ENCODE measurements at places on chromosomes 2 and 18.

- DNase-seq = no peak
Observed at GRCh38 chr18:48074929-48075706, 144.7 kb upstream of the SMAD2 start.

- peak; percentile 62 for DNase-seq
Observed at GRCh38 chr2:85318222-85319074, 9.3 kb downstream of the TGOLN2 start.

DNA sequence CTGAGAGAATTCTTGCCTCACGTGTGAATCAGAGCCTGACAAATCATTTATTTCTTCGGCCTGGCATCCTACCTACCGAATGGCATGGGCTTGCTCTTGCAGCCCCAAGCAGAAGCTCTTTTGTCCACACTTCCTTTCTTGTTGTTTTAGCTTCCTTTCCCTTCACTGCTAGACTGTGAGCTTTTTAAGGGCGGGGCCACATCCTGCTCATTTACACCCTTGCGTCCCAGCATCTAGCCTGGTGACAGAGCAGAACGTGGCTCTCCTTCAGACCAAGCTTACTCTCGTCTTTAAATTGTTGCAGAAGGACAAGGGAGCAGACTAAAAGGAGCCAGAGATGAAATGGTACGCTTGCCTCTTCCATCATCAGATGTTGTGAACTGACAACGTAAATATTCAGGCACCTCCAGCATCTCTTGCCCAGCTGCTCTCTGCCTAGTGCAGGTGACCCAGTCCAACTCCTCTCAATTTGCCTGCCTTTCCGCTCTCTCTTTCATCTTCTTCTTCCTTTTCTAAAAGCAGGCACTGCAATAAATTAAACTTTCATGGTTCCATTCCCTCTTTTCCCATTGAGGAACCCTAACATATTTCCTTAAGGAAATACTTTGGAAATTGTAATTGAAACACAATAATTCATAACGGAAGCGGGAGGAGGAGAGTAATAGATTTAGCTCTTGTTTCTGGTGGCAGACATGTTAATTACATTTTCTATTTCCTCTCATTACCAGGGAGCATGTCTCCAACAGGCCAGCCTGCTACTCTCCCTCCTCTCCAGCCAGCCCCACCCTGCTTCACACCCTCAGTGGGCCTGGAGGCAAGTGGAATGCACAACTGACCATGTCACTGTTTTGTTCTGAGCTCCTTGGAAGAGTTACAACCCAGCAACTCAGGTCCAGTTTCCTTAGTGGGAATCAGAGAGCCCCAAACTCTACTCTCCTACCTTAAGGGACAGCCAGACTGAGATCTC lies 228.1 kb upstream of the TRIB2 start:
- DNase-seq = no peak

DNA sequence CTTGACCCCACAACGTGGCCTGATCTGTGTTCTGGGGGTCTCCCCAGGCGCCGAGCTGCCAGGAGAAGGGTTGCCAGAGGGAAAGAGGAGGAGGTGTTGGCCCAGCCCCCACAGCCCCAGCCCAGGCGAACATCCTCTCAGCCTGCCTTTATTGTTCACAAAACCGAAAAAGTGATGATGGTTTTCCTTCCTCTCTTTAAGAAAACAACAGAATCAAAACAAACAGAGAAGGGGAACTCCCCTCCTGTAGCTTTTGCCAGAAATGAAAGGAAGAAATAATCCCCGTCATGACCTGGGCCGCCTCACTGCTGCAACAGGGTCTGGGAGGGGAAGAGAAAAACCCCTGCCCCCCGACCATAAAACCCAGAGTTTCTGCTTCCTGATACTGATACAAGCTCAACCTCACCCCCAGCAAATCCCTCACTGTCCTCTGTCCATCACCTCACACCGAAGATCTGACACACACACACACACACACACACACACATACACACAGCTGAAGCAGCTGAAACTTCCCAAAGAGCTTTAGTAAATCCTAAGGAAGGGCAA lies 52.0 kb downstream of the ZFP36L2 start:
- no peak for DNase-seq

- DNase-seq = no peak
Observed at GRCh38 chr2:164554487-164554886, 66.8 kb downstream of the GRB14 start.

GRCh38 chr2:173667415-173667814 lies 297.8 kb downstream of the SP3 start:
- no peak for DNase-seq

DNA sequence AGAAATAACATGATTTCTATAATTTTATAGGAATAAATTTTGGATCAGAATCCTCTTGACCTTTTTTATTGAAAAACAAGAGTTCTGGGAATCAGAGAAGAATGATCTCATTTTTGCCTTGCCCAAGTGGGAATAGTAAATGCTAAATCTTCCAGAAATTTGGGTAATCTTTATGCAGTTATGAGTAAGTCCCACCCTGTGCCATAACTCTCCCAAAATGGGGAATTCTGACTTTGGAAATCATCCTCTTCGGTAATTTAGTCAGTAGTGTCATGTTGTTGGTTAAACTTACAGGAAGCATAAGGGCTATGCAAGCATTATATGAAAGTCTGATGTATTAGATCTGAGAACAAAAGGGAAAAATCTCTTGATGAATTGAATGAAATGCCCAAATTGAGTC lies 20.6 kb upstream of the ARHGAP28 start:
- DNase-seq = no peak

DNA sequence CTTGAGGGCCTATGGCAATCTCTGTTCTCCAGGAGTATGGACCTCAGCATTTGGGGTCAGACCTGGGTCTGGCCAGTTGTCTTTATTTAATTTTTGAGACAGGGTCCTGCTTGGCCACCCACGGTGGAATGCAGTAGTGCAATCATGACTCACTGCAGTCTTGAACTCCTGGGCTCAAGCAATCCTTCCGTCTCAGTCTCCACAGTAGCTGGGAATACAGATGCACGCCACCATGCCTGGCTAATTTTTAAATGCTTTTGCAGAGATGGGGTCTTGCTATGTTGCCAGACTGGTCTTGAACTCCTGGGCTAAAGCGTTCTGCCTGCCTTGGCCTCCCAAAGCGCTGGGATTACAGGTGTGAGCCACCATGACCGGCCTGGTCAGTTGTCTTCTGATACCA lies 46.4 kb upstream of the INHBB start:
- DNase-seq = no peak

GRCh38 chr18:55744206-55744605 lies 156.2 kb upstream of the TCF4 start:
- DNase-seq = no peak

- DNase-seq = peak; percentile 65
Observed at GRCh38 chr2:119476301-119477112, 44.9 kb downstream of the TMEM37 start.

- DNase-seq = no peak
Observed at GRCh38 chr2:57479981-57480380, 566.6 kb upstream of the VRK2 start.

DNA sequence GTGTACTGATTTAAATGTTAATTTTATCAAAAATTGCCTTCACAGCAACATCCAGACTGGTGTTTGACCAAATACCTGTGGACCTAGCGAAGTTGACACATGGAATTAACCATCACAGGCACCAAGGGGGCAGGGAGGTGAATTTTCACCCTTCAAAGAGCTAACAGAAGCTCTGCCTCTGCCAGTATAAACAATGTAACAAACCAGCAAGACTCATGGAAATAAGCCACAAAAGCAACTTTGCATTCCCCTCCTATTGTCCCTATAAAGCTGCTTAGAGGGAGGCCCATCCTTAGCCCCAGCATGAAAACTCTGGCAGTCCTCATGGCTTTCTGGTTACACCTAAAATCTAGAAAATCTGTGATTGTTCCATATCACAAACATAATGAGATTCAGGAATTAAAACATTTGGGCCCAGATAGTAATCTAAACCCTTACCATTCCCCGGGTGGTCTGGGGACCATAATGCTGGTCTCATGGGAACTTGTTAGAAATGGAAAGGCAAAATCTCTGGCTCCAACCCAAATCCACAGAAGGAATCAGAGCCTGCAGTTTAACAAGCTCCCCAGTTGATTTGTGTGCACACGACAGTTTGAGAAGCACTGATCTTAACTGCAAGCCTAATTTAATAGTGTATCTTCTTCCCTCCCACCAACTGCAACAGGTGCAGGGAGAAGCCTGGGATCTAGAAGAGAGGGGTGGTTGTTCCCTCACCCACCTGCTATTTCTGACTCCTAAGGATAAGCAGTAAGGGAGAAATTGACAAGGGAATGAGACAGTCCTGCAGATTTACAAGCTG lies 23.1 kb downstream of the SERPINB11 start:
- peak; percentile 28 for DNase-seq

- no peak for DNase-seq
Observed at GRCh38 chr2:206001912-206002311, 84.1 kb downstream of the INO80D start.

GRCh38 chr2:47310801-47311560 lies 92.0 kb upstream of the MSH2 start:
- DNase-seq = peak; percentile 29

- DNase-seq = no peak
Observed at GRCh38 chr2:37301408-37301807, 23.2 kb downstream of the PRKD3 start.

GRCh38 chr2:101140237-101140636 lies 10.9 kb downstream of the TBC1D8 start:
- no peak for DNase-seq

DNA sequence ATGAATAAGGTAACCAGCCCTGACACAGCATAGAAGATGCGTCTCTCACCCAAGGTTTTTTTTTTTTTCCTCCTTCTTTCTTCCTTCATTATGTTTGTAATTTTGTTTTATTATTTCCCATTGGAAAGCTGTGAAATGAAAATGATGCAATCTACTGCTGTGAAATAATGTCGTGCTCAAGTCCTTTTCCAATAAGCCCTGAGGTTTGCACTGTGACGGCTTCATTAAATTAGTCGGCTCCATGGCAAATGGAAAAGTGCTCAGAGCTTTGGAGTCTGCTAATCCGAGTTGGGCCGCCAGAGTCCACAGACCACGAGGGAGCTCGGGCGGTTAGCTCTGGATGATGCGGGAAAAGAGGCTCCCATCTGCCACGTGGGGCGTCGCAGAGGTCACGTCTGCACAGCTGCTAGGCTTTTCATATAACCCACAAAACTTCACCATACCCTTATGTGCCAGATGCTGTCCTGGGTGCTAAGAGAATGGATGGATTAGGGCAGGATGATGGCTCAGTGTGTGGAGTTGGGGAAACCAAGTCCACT lies 92.3 kb upstream of the CAPN13 start:
- DNase-seq = no peak

DNA sequence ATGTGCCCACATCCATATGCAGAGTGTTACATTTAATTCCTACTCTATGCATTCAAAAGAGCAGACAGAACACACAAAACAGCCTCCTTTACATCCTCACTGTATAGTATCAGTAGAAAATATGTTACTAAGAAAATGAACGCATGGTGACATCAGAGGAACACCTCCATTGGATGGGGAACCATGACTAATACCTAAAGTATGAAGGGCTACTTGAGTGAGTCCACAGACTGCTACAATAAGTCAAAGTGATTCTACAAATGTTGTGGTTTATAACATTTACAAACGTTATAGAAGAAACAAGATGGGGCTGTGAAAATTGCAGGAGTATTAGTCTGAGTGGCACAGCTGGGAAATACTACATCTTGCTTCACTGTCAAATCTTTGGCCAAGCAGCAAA lies 1830.9 kb upstream of the PIK3C3 start:
- no peak for DNase-seq
